ENCODE measurements at places on chromosomes 7 and 10.

- no peak for DNase-seq
Observed at GRCh38 chr7:30032310-30033125, 4.3 kb downstream of the PLEKHA8 start.

DNA sequence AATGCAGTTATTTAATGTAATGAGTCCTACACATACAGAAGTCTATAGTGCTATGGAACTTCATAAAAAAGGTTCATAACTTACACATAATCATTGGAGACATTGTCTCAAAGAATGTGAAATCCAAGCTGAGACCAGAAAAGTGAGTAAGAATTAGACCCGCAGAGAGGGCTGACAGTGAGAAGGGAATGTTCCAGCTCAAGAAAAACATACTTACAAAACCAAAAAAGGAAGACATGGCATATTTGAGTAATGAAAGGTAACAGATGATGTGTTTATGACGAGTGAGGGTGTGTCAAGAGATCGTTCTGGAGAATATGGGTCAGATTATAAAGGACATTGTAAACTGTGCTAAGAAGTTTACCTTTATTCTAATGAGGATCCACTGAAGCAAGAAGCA is 566.5 kb downstream of the ATRNL1 start:
- no peak for DNase-seq

DNA sequence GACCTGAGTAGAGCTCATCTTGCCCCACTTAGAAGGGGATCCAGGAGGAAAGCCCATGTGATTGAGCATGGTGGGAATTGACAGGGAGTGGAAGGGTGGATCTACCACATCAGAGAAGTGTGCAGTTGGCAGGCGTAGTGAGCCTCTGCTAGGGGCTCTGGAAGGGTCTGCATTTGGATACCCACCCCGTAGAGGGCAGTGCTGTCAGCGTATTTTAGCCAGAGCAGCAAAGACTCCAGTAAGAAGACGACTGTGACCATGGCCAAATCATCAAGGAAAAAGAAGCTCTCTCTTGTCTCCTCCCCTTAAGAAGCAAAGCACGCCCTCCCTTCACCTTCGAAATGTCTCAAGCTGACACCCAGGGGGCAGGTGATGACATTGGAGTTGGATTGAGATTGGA is 68.8 kb upstream of the INHBA start:
- DNase-seq, result no peak

- DNase-seq, result no peak
Observed at GRCh38 chr7:25742316-25742715, 409.7 kb upstream of the NFE2L3 start.

DNA sequence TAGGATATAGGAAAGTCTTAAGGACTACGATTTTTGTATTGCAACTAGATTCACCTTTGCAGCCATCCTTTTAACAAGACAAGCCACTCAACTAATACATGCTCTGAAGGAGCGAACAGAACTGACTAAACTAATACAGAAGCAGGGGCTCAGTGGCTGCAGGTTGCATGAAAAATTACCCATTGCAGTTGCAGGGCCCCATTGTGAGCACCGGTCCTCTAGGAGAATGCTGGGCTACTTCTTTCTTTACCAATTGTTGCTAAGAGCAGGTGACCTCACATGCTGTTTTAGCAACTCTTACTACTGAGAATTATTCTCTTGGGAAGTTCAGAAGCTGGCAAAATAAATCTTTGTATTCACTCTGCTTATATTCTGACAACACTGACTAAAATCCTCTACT is 64.0 kb upstream of the ANKRD1 start:
- DNase-seq, result no peak

DNA sequence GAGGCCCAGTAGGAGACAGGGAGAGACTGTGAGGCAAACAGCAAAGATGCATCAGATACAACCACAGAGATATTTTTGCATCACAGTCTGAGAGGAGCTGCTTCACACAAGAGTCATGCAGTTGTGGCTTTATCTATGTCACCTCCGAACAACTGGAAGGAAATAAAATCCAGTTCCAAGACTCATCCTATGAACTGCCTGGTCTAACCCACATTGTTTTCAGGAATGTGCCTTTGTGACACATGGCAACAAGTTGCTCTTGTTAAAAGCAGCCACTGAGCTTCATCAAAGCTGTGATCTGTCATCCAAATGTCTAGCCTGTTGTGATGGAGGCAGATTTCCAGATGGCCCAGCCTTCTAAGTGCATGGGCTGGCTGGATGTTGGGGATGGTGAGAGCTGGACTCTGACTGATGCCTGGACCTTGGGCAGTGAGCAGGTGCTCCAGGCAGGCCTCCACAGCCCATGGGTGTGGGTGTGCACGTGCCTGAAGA is 255.0 kb downstream of the BMPER start:
- DNase-seq, result no peak

DNA sequence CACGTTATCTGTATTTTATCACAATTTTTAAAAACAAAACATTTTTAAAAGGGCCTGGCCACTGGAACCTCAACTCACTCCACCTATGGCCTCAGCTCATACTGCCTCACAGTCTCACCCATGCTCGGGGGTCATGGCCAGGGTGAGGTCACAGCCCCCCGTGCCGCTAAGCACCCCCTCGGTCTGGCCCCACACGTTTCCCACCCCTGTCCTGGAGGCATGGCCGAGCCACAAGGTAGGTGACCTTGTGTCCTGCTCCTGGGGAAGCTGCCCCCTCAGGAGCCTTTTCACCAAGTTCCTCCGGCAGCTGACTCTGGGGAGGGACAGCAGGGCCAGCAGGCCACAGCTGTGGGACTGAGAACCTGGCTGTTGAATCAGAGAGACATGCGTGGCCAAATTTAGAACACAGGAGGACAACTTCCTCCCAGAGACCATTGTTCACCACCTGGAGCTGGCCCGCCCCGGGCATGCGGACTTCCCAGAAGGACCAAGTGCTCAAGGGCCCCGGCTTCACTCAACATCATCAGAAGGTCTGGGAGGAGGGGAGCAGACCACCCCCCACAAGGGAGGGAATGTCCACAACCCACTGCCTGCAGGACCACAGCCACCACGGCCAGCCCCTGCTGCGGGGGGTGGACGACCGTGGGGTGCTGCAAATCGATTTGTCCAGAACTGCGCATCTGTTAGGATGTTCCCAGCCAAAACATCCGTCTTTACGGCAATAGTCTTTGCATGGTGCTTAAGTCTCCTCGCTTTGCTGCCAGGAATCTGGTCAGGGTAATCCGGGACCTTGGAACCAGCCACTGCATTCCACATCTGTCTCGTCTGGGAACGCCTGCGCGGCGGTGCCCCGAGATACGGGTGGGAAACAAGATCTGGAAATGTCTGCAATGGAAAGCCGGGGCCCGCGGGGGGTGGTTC is 48.6 kb upstream of the PDGFA start:
- DNase-seq, result peak; percentile 49

DNA sequence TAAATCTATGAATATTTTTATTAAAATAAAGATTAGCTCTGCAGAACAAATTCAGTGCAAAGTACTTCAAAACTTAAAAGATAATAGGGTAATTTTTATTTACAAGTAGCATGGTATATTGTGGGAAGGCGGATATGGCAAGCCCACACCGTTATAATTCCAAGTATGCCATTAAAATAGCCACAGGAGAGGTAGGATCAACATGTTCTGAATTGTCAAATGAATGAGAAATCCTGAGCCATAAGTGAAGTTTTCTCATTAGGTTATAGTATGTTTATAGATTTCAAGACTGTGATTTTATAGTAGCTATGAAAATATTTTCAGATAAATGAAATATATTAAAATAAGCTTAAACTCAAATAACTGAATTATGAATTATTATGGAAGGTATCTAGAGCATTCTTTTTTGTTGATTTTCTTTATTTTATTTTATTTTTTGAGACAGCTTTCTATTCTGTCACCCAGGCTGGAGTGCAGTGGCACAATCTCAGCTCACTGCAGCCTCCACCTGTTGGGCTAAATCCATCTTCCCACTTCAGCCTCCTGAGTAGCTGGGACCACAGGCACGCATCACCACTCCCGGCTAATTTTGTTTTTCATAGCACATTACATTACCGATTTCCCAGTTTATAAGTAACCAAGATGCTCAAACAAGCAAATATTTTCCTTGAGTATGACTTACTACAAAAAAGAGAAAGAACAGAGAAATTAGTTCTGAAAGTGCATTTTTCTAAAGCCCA is 956.6 kb downstream of the GATA3 start:
- DNase-seq, result no peak

- DNase-seq, result no peak
Observed at GRCh38 chr10:97134983-97135382, 50.8 kb downstream of the SLIT1 start.

DNA sequence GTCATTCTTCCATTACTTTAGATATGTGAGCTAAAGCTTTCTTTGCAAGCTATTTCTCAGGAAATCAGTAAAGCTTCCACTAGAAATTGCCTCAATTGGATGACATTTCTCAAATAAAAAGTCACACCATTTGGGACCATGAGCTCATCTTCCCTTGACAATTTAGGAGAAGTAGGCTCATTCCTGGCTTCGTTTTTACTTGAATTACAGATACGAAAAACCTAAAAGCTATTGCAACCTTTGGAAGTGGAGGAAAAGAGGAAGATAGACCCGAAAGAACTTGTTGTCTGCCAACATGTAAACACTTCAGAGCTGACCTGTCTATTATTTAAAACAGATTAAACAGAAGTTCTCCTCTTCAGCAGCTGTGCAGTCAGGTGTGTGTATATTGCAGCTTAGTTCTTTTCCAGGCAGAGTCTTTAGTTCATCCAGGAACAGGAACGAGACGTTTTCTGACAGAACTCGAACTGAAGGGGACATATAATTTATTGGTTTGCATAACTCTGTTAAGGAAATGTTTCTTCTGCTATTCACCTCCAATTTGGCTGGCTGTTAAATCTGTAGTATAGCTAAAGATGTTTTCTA is 43.1 kb upstream of the ST8SIA6 start:
- no peak for DNase-seq

- DNase-seq, result no peak
Observed at GRCh38 chr10:121838931-121839330, 88.9 kb downstream of the ATE1 start.

- DNase-seq, result no peak
Observed at GRCh38 chr10:106873770-106874603, 290.5 kb downstream of the SORCS1 start.

DNA sequence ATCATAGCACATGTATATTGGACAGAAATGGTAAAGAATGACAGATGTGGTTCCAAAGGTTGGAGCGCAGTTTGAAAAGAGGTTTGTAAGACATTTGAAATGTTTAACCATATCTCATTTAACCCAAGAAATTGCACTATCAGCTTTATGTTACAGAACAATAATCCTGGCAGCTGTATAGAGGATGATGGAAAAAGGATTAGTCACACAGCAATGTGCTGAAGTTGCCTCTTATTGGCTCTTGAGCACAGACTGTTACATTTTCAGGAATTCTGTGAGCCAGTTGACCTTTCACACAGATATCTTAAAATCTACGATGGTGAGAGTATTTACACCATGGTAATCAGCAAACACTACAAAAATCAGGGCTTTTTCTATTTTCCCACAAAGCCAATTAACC is 3.9 kb downstream of the COG5 start:
- no peak for DNase-seq

DNA sequence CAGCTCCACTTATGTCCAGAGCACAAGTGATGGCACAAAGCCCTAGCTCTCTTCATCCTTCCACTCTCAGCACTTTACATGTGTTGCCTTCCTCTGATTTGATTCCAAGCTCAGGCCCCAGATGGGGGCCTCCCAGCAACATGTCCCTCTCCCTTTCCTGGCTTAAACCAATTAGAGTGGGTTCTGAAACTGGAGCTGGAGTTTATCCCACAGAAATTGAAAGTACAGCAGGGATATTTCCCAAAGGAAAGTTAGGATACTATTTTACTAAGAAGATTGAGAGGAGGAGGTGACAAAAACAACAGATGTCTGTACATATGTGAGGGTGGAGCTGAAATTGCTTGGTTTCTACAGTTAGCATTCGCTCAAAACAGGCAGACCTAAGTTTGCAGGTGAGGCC is 724.6 kb downstream of the AUTS2 start:
- no peak for DNase-seq

- peak; percentile 94 for DNase-seq
Observed at GRCh38 chr10:84424731-84425167, 96.4 kb downstream of the CCSER2 start.

GRCh38 chr7:89265631-89266030 is 470.1 kb upstream of the TEX47 start:
- no peak for DNase-seq

GRCh38 chr10:4748491-4749270 is 77.3 kb upstream of the AKR1E2 start:
- no peak for DNase-seq

- no peak for DNase-seq
Observed at GRCh38 chr7:80124526-80125264, 9.9 kb upstream of the GNAI1 start.

DNA sequence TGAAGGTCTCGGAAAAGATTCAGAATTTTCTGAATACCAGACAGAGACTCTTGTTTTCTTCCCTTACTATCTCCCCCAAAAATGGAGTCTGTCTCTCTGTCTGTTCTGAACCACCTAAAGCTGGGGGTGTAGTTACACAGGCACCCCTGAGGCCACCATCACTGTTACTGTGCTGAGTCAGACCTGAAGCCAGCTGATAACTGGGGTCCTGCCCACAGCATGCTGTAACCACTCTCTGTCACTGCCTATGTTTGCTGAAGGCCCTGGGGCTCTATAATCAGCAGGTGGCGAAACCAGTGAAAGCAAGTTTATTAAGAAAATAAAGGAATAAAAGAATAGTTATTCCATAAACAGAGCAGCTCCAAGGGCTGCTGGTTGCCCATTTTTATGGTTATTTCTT is 575.2 kb upstream of the POT1 start:
- no peak for DNase-seq

GRCh38 chr10:119761106-119761505 is 35.3 kb downstream of the INPP5F start:
- DNase-seq, result no peak

DNA sequence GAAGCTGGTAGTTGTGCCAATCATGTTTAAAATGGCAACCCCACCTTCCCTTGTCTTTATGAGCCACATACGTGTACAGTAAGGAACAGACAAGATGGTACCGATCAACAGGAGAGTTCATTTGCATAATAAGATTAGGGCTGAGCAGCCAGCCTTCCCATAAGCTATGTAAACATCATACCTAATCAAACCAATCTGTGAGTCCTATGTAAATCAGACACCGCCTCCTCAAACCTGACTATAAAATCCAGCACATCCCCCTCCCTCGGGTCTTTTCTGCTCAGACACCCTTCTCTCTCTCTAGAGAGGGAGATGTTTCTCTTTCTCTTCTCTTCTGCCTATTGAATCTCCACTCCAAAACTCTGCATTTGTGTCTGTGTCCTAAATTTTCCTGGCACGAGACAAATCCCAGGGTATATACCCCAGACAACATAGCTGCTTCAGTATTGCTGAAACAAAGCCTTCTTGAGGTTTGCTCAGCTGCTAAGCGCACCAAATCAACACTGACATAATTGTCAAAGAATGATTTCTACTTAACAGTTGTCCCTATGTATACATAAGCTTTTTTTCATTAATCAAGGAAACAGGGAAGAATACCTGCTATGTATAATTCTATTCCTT is 279.2 kb downstream of the THSD7A start:
- no peak for DNase-seq

DNA sequence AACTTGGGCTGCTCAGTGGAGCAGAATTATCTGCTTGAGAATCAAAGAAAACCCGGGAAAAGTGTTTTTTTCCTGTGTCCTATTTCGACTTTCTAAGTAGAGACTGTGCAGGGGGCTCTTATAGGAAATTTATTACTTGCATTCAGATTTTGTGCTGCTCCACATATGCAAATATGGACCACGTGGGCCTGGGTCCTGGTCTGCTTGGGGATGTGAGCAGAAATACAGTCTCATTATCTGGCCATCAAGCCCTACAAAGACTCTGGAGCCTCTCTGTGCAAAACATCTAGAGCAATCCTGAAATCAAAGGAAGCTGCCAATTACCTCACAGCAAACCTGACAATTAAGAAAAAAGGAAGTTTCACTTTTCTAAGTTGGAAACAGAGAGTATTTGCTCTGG is 216.9 kb downstream of the LRMDA start:
- no peak for DNase-seq
